ENCODE measurements at places on chromosomes 3 and 15.
A peak's percentile ranks its signal among the peaks of the same experiment; 100 is the strongest.

DNA sequence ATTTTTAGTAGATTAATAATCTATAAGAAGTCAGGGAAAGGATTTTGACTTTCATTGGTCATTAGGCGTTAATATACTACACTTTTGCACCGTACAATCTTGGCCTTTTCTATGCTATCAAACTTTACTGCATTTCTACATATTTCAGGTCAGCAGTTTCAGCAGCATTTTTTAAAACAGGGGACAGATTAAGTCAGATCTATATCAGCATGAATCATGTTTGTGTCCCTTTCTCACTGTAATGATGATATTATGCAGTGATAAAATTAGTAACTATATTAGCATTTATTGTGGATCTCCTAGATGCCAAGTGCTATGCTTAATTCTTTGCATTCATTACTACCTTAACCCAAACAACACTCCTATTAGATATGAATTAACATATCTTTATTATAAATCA, 20.3 kb upstream of the AADAC start:
- no peak for DNase-seq

GRCh38 chr3:139601191-139601961, 61.8 kb upstream of the RBP1 start:
- no peak for DNase-seq

GRCh38 chr15:61367953-61368352, 138.9 kb upstream of the RORA start:
- DNase-seq: peak; percentile 8

- no peak for DNase-seq
These were observed 271.8 kb downstream of the ZIC1 start for GRCh38 chr3:147680837-147681483.

DNA sequence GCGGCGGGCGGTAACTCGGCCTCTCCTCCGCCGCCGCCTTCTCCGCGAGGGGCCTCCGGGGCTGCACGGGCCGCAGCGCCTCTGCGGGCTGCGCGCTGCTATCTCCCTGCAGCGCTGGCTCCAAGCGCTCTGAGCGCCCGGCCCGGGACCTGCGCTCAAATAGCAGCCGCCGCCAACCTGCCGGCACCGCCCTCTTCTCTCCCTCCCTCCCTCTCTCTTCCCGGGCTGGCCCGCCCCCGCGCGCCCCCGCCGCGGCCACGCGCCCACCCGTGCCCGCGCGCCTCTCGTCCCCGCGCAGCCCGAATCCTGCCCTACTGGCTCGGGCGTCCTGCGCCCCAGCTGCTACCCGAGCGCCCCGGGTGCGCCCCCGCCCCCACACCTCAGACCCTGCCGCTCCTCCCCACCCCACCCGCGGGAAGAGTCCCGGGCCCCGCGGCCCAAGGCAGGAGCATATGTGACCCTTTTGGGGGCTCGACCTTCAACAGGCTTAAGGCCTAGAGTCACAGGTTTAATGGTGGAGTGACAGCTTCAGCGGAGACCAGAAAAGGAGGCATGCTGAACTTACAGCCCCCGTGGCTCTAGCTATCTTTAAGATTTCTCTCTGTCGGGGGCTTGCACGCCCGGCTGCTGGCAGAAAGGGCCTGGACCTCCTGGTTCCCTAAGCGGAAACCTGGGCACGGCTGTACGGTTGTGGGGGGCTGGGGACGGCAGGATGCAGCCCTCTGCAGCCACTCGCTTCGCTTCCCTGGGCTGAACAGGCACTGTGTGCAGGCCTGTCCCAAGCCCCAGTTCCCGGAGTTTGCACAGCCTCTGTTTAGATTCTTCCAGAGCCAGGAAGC, at the start of gene CACNA2D2:
Gene CACNA2D2 (minus strand): TSS at position 131 of the 839 bp plus-strand sequence. CDS start 211 bp downstream, outside the sequence.
- DNase-seq: peak; percentile 99
